GM12864 (cell line): ENCODE measurements at places on chromosomes 6 and 20.

DNA sequence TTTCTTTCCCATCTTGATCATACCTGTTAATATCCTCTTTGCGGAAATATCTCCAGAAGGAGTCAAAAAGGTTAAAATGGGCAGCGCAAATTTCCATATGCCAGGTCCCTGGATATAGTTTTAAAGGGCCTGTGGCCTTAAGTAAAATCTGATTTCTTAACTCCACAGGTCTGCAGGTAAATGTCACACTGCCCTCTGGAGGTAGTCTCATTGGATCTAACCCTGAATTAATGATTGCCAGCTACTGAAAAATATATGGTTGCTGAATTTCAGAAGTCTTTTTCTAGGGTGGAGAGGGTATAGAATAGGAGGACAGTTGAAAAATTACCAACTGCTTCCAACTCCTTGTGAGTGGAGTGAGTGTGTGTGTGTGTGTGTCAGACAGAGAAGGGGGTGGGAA is 8.5 kb downstream of the MOXD1 start:
- no peak for DNase-seq

- no peak for DNase-seq
Measured at GRCh38 chr20:36312724-36313441, 6.7 kb downstream of the DLGAP4 start.

- no peak for DNase-seq
Measured at GRCh38 chr6:137352859-137353258, 133.7 kb upstream of the IFNGR1 start.

DNA sequence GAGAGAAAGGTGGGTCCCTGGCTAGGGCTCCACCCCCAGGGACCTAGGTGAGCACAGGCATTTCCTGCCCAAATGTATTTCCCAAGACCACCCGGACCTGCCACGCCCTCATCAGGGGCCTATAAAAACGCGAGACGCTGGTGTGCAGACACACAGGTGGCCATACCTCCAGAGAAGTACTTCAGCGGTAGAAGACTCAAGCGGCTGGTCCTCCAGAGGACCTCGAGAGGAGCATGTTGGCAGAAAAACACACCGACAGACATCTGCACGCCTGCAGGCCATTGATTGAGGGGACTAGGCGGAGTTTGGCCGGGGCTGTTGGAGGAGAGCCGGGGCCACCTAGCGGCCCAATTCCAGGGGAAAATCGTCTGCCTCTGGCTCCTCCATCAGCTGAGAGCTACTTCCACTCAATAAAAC is 695.8 kb upstream of the MMS22L start:
- DNase-seq: no peak

DNA sequence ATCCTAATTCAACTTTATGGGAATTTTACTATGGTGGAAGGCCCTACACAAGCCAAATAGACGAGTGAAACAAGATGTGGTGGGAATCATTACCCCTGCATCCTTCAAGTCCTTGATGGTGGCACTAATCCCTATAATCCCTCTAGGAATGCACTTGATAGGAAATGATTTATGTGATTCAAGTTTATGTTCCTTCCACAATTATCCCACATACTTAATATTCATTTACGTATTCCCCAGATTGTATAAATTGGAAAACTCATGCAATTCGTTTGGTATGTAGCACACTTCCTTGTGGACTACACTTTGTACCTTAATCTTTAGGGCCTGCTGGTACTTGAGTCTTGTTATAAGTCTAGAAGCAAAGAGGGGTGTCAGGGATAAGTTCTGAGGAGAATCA is 40.8 kb downstream of the PKIB start:
- DNase-seq: no peak

DNA sequence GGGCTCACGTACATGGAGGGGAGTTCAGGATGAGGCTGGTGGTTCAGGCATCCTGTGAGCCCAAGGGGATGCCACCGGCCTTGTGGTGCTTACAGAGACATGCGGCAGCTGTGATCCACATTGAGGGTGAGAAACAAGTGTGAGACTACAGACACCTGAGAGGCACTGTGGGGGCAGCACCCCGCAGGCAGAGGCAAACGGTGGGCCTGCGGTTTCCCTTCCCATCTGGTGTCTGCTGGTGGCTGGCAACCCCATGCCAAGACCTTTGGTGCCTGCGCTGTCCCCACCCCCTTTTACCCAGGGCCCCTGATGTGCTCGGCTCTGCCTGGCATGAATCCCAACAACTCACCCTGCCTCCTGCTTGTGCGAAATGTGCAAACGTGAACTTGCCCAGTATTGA is 42.0 kb downstream of the ERMARD start:
- no peak for DNase-seq

DNA sequence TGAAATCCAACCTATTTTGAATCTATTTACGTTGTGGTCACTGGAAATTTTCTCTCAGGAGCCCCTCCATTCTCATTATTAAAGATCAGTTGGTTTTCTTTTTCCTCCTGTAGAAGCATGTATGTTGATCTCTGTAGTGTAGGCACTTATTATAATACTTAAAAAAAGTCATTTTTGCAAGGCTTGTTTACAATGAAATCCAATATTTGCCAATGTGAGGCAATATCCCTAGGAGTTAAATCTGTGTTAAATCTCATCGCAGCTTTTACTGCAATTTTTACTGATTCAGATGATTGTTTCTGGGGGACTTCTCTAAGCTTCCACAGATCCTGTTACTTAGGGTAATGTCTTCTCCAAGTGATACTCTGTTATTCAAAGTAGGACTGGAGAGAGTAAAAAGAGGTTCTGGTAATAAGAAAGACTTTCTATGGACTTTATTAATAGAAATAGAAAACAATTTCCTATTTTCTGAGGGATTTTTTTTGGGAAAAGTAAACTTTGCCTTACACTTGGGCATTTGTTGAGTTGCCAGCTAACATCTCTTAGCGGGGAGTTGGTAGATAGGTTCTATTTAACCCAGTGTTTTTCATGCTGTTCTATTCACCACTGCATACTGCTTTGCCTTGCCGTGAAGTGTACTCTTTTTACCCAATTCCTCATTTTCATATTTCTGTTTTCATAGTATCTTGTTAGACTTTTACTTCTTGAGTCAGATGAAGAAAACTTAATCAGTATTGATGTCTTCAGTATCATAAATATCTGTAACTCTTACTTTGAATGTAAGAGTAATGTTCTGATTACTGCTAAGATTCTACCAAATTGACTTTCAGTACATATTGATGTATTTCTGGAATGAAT is 48.6 kb downstream of the CDKAL1 start:
- DNase-seq: no peak

- no peak for DNase-seq
Measured at GRCh38 chr6:167236239-167236571, 54.9 kb upstream of the UNC93A start.

DNA sequence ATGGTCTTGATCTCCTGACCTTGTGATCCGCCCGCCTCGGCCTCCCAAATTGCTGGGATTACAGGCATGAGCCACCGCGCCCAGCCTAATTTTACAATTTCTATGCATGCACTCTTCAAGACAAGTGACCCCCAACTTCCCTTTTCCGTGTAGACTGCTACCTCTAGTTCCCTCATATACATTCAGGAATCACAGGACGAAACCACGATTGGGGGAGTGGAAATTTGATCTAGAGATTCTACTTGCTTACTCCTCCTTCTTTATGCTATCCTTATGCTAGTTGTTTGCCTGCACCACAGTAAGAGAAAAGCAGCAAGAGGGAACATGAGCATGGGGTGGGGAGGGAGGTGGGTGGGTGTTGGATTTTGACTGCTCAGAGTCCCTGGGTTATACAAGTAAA is 34.9 kb downstream of the OSTM1 start:
- DNase-seq: no peak

DNA sequence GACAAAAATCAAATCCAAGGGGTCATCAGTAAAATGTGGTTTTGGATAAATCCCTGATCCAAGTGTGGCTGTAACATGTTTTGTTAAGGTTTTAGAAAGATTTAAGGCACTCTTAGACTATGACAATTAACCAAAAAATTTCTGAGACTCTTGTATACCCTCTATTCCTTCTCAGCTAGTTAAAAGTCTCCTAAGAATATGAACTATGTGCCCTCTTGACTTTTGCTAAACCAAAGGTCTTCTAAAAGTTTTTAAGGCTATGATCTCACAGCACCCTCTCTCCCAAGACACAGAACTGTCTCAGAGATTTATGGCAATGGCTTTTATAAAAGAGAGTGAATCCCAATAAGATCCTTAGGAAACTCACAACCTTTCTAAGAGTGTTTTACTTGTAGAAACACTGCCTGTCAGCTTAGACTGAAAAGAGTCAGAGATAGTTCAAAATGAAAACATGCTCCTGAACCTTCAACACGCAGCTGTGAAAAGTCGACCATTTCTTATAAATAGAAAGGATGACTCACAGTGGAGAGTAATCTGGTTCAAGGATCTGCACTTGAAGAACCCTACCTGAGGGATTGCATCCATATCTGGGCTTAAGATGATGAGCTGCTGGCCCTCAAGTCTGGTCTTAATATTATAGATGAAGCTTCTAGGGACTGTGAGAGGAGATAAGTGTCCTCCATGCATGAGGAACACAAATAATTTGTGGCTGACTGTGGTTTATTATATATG is 388.4 kb upstream of the GJE1 start:
- no peak for DNase-seq

DNA sequence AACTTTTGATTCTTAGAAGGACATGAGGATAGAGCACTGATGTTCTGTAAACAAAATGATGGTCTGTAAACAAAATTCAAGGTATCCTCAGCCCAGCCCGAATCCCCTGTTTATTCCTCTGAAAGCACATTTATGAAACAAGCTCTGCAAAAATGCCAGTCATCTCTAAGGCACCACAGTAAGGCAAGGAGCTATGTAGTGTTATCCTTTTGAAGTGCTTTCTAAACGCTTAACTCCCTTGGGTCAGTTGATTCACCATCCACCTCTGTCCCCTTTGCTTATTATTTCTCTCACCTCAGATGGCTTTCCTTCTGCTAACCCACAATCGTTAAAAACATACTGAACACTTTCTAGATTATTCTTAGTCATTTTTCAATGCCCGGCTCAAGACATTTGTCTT is 93.8 kb downstream of the ATXN1 start:
- DNase-seq: no peak

DNA sequence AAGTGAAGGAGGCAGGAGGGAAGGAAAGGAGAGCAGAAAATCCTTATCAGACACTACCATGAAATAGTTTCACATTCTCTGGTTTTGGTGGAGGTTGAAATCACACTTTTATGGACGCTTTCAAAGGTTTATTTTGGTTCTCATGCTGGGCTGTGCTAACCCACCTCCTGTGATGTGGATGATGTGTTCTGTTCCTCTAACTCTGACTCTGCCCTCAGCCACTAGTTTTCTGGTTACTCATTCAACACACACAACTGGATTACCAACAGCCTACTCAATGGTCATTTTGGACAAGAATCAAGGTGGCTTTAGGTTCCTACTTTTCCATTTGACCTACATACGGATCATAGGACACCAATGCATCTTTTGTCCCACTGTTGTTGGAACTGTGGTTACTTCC is 522.1 kb upstream of the BTBD3 start:
- no peak for DNase-seq

DNA sequence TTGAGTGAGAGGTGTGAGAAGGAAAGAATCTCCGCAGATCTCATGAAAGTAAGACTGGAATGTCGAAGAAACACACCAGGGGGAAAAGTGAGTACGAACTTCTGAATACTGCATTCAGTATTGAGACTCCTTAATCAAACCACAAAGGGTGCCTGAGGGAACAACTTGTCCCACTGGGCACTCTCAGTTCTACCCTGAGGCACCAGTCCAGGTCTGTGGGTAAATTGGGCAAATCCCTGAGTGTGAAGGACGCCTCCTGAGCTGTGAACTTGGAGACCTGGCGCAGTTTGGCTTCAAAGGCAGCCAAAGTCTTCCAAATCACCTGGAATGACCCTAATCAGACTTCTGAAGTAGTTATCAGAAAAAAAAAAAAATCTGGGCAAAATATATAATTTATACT is 329.7 kb downstream of the BTBD9 start:
- DNase-seq: no peak

DNA sequence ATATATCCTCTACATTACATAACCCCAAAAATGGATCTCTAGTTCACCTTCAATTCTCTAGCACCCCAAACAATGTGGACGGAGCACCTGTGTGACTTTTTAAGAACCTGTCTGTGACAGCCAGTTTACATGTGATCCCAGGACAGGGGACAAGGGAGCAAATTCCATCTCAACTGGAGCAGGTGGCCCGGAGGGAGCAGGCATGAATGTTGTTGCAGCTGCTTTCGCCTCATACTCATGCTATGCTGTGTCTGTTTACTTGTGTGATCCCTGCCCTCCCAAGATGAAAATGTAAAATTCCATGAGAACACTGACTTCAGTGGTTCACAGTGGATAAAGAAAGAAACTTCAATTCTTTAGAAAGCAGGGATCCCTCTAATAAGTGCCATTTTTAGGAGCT is 600.3 kb downstream of the CDH26 start:
- no peak for DNase-seq

- DNase-seq: no peak
Measured at GRCh38 chr20:24891546-24892393, 57.3 kb upstream of the CST7 start.

DNA sequence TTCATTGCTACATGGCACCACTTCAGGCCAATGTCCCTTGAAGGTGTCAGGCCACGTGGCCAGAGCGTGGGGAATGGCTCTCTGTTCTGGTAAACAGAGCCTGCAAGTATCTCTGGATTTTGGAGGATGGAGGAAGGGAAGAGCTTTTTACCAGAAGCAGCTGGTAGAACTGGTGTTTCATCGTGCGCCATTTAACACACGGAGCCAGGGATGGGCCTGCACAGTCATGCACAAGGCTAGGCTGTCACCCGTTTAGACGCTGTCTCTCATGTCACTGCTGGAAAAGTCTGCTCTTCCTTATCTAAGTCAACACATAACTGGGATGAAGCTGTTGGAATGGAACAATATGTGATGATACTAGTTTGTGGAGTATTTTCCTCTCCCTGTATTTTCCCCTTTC is 123.9 kb downstream of the IBTK start:
- DNase-seq: no peak

DNA sequence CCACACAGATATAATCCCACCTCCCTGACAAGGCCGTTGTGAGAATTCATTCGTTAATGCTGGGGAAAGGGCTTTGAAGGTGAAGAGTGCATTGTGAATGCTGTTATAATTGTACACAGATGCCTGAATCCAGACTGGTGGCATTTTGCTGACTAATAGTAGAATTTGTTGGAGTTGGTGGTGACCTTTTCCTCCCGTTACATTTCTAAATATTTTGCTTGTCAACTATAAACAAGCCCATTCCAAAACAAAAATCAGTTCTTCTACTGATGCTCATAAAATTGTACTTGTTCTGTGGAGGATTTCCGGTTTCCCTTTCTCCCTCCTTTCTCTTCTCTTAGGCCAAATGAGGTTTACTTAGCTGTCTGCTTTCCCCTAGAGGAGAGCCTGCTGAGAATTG is 253.1 kb upstream of the SUPT3H start:
- no peak for DNase-seq

- no peak for DNase-seq
Measured at GRCh38 chr20:4560667-4561066, 161.0 kb upstream of the PRND start.

- DNase-seq: no peak
Measured at GRCh38 chr20:44993343-44993742, 27.0 kb downstream of the STK4 start.

- DNase-seq: no peak
Measured at GRCh38 chr20:36936341-36936740, 15.2 kb downstream of the SAMHD1 start.
